ENCODE measurements at places on chromosomes 7 and 10. TPM values are rescaled to one million over a fixed set of nuclear protein-coding genes. Genes with fewer than 3 reads are reported as not detected.

DNA sequence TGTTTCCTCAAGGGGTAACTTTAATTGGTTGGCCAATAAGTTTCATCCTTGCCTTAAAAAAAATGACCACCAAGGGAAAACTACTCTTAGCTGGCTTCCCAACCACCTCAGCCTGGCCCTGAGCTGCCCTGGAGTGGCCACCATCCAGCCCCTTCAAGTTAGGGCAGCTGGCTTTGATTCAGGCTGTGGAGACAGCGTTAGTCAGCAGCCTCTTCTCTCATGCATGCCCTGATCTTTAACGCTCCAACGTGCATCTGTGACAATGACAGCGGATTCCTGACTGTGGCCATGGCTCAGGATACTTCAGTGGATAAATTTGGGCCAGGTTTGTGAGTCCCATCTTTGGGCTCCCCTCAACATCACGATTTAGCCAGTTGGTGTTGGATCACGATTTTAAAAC, 111.6 kb downstream of the RBM20 start:
- no peak for DNase-seq

Gene GPR26
- not detected for total RNA-seq

DNA sequence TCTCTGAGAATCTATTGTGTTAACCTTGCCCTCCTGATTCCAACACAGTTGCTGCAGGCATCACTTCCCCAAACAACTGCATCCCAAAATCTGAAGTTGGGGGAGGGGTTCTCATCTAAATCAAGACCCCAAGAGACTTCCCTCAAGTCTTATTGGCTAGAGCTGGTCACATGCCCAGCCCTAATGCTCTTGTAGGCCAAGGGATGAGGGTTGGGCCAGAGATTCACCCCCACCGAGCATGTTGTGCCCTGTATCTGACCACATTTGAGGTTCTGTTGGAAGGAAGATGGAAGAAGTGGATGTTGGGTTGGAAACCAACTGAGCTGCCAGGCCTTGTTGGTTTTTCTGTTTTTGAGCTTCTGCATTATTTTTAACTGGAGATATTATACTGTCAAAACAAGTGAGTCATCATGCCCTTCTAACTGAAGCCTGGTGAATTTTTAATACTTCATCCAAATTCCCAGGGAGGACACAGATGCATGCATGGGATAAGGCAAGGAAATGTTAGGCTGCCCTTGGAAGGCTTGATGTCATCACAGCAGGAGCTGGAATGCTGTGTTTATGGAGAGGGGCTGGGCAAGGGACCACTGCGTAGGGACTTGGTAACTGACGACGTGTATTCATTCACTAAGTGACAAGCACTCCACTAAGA, 68.6 kb upstream of the CACUL1 start:
- DNase-seq = no peak

Gene PLXDC2
- total RNA-seq = 155 TPM

DNA sequence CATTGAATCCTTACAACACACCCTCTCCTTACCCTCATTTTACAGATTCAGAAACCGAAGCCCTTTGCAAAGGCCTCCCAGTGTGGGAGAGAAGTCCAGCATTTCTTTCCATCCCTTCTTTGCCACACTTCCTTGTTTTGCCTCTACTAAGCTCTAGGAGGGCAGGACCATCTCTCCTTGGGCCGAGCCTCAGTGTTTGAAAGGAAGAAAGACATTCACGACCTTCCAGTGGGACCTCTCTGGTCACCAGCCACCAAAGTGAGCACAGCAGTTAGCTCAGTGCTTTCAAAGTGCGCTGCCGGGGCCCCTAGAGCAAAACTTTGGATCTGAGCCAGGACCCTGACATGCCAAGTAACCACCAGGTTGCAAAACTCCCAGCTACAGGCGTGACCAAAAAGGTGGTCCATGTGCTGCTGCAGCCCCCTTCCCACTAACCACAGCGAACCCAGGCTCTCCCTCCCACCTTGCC, 12.4 kb downstream of the CTBP2 start:
- peak; percentile 80 for DNase-seq

DNA sequence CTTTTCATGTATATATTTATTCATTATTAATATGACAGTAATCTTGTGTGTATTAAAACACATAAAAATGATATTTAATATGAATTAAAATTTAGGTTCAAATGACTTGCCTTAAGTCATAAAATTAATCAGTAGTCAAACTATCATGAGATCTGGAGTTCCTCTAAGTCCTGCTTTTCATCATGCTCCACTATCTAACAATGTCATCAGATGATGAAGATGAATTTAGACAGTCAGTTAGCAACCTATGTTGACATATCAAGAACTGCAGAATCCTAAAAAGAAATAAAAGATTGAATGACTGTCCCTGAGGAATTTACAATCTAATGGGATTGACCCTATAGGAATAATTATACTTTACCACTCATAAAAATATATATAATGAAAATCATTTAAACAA, 7.1 kb downstream of the CABCOCO1 start:
- DNase-seq = no peak

Gene WIPF3
- 2.4 TPM for total RNA-seq

Gene ZP3
- total RNA-seq = 1.5 TPM

Gene VAX1
- total RNA-seq = not detected

DNA sequence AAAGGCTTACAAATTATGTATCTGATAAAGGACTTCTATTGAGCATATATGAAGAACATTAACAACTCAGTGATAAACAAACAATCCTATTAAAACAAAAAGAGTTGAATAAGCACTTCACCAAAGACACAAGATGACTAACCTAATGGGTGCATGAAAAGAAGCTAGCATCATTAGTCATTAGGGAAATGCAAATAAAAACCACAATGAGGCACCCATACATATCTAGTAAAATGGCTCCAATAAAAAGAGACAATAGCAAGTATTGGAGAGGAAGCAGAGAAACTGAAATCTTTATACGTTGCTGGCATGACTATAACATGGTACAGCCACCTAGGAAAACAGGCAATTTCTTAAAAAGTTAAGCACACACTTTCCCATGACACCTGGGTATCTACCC, 77.6 kb upstream of the ZMIZ1 start:
- DNase-seq = no peak

Gene SPDYE11
- not detected for total RNA-seq

- DNase-seq = no peak
Observed at GRCh38 chr10:7971949-7972348, 82.5 kb upstream of the GATA3 start.

Gene PHKG1
- total RNA-seq = 4.6 TPM

GRCh38 chr7:158828133-158829020, 932 bp downstream of the ESYT2 start:
- DNase-seq = peak; percentile 84

DNA sequence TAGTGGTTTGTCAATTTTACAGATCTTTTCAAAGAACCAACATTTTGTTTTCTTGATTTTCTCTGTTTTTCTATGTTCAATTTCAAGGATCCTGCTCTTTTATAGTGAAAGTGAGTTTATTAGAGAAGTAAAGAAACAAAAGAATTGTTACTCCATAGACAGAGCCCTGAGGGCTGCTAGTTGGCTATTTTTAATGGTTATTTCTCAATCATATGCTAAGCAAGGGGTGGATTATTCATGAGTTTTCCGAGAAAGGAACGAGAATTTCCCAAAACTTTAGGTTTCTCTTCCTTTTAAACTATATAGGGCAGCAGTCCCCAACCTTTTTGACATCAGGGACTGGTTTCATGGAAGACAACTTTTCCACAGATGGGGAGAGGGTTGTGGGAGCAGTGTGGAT, 165.0 kb downstream of the CCSER2 start:
- DNase-seq = no peak

DNA sequence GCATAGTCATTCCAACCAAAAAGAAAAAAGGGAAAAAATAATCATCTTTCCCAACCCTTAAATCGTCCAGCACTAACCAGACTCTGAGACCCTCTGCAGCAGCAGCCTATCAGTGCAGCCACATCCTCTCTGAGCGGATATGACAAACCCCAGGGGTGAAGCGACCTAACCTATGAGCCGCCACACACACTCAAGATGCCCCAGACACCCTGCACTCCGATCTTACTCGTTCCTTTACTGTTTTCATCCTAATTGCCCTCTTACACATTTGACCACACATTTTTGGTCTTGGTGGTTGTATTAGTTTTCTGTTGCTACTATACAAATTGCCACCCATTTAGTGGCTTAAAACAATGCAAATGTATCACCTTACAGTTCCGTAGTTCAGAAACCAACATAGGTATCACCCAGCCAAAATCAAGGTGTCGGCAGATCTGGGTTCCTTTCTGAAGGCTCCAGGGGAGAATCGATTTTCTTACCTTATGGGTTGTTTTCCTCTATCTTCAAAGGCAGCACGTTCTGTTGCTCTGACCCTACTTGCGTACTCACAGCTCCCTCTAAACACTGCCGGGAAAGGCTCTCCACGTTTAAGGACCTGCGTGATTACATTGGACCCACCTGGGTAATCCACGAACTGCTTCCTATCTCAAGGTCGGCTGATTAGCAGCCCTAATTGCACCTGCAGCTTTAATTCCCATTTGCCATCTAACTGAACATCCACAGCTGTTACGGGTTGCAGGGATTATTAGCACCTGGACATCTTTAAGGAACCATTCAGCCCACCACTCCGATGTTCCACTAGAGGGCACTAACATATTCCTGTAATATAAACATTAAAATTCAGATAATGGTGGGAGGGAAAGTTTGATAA, 37.3 kb upstream of the PRSS1 start:
- DNase-seq = no peak

- DNase-seq = no peak
Observed at GRCh38 chr10:122232769-122233168, 38.3 kb upstream of the BTBD16 start.

DNA sequence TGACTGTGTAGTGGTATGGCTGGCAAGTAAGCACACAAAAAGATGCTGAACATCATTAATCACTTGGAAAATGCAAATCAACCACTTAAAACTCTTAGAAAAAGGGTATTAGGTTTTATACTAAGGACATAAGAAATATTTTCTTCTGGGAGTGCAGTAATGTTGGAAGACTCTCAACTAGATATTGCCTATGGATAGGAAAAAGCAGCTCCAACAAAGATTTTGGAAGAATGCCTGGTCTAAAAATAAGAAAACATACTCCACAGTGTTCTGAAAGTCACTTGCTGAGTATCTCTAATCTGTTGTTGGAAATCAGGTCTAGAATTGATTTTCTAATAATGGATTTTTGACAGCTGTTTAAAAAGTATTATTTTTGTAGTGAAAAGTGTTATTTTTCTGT, 50.8 kb upstream of the PHYHIPL start:
- no peak for DNase-seq

GRCh38 chr10:7423521-7423920, 12.7 kb upstream of the SFMBT2 start:
- no peak for DNase-seq

DNA sequence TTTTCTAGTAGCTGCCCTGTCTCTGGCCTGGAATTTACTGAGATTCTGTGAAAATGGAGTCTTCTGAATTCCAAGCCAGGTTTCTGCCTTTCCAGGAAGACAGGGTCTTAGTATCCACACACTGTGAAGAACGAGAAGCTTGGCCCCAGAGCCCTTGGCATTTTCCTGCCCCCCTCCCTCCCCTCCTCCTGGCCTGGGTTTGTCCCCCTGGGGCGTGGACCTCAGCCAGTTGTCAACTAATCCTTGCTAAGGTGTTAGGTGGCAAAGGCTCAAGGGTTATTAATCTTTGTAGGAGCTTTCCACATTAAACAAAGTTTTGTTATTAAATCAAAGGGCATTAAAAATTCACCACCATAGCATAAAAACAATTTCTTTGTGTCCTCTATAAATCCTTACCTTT, 329.5 kb downstream of the RNLS start:
- DNase-seq = no peak

GRCh38 chr10:118800920-118801319, 46.1 kb upstream of the CACUL1 start:
- no peak for DNase-seq

Data from aorta (tissue), 5 donors.